ENCODE measurements at places on chromosomes 5 and 9.

- DNase-seq: no peak
Measured at GRCh38 chr5:152086668-152087067, 162.0 kb upstream of the GLRA1 start.

DNA sequence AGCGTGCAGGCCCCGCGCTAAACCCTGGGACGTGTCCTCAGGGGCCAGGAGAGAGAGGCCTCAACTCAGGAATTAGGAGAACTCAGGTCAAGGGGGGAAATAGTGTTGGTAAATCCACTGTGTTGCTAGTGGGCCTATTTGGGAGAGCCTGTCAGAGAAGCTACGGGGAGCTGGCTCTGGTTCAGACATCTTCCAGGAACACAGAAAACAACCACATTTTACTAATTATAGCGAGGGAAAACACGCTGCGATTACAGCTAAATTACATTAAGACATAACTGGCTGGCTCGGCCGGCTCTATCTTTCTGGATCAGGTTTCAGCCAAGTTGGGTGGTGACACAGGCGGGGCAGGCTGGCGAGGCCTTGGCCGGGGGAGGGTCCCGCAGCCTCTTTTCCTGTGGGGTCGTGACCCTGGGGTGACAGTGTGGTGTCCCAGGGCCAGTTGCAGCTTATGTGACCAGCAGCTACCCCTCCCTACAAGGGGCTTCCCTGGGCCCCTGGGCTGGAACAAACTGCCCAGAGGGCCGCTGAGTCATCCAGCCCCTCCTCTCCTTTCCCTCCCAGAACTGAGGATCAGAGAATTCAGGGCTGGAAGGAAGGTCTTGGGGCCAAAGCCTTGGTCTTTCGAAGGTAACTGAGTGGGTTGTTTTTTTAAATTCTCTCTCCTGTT lies 75.1 kb downstream of the FGF18 start:
- no peak for DNase-seq

DNA sequence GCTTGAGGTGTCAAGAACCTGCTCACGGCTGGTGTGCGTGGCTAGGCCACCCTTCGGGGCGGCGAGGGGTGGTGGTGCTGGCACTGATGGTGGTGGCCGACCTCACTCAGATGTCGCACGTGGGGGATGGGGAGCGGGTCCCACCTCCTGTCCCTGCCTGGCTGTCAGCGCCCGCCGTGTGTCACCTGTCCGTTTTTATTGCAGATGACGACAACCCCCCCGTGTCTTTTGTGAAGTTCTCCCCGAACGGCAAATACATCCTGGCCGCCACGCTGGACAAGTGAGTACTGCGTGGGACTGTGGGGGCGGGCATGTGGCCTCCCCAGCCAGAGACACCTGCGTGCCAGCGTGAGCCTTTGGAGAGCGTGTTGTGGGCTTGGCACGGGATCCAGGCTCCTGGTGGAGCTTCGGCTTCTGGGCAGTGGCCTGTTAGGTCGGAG lies 10.1 kb downstream of the RNU6ATAC start:
- DNase-seq: no peak

DNA sequence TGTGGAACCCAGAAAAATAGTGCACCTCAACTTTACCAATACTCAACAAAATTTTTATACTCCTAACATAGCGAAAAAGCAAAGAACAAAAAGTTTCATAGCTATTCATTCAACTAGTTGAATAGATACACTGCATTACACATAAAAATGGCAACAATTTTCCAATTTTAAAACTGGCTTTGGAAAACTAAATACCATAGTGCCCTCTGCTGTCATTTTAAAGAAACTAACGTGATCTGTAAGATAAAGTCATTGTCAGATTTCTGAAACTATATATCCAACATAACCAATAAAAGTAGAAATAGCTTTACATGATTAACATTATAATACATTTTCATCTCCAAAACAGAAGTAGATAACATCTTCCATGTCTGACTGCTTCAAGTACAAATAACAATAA lies 31.6 kb downstream of the DTWD2 start:
- no peak for DNase-seq

GRCh38 chr5:54457094-54457862 lies 1.8 kb downstream of the HSPB3 start:
- no peak for DNase-seq

- no peak for DNase-seq
Measured at GRCh38 chr5:171400169-171400568, 12.5 kb downstream of the NPM1 start.

DNA sequence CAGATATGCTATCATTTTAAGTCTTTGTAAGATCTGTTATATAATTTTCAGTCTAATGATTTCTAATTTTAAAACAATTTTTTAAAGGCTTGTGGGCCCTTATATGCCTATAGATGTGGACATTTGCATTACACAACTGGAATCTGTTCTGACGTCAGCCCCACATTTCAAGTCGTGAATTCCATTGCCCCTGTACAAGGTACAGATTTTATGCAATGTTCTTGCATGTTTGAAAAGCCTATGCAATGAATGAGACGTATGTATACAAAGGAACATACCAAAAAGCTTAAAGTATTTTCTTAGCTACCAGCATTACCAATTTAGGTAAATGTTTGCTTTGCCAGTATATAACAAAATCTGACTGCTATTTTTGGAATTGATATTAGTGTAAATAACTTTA lies 77.2 kb downstream of the ITGA1 start:
- no peak for DNase-seq

- DNase-seq: no peak
Measured at GRCh38 chr5:139664086-139664693, 16.0 kb downstream of the CXXC5 start.

GRCh38 chr5:100551183-100551582 lies 16.0 kb downstream of the FAM174A start:
- no peak for DNase-seq

DNA sequence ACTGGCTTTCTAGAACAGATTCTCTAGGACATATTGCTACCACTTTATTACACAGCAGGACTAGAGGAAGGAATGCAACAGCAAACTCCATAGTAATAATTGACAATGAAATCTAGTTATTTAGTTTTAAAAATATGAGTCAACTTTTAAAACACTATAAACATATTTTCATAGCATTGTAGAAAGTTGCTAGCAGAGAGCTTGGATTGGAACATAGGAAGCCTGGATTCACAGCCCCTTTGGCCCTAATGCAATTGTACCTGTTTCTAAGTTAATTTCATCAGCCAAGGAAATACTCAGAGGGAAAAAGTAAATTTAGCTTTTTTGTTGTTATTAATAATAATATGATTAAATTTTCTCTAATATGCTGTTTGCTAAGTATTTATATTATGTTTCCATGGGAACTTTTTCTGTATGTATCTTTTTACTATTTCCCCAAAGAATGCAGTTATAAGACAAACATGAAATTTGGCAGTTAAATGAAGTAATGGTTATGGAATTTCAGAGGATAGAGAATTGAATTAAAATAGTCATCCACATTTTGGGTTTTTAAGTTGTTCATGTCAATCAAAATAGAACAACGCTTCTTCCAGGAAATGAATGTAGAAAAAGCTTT lies 45.6 kb downstream of the VCAN start:
- no peak for DNase-seq

GRCh38 chr5:28328681-28329080 lies 1290.3 kb upstream of the CDH9 start:
- no peak for DNase-seq

GRCh38 chr5:17951392-17952169 lies 317.3 kb downstream of the TAF11L14 start:
- DNase-seq: no peak

- no peak for DNase-seq
Measured at GRCh38 chr9:125663127-125663526, 43.9 kb downstream of the MAPKAP1 start.

GRCh38 chr5:37086466-37087173 lies 162.6 kb downstream of the CPLANE1 start:
- no peak for DNase-seq

GRCh38 chr9:32957358-32957757 lies 44.1 kb downstream of the APTX start:
- DNase-seq: no peak

DNA sequence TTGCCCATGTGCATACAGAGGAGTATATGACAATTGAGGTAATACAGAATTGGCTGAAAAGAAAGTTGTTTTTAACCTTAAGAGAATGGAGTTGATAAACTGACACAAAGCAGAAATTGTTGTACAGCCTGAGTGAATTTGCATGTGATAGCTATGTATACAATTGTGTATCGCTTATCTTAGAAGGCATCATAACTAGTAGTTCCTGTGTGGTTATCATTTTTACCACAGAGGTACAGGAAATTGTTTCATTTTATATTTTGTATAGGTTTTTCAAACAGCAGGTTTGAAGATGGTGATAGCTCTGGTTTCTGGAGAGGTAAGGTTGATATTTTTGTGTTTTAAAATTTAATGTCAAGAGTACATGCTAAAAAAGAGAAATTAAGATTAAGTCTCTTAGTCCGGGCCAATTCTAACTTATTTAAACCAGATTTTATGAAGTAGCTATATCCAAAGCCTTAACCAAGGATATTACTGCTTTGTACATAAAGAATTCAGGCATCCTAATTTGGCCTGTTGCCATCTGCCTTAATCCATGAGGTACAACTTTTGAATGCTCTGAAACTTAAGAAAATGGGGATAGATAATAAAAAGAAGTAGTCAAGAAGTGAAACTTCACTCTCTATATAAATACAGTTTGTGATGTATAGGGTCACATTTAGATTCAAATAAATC lies 26.0 kb downstream of the DDX4 start:
- no peak for DNase-seq

GRCh38 chr5:173341961-173342430 lies 13.8 kb upstream of the STC2 start:
- no peak for DNase-seq

DNA sequence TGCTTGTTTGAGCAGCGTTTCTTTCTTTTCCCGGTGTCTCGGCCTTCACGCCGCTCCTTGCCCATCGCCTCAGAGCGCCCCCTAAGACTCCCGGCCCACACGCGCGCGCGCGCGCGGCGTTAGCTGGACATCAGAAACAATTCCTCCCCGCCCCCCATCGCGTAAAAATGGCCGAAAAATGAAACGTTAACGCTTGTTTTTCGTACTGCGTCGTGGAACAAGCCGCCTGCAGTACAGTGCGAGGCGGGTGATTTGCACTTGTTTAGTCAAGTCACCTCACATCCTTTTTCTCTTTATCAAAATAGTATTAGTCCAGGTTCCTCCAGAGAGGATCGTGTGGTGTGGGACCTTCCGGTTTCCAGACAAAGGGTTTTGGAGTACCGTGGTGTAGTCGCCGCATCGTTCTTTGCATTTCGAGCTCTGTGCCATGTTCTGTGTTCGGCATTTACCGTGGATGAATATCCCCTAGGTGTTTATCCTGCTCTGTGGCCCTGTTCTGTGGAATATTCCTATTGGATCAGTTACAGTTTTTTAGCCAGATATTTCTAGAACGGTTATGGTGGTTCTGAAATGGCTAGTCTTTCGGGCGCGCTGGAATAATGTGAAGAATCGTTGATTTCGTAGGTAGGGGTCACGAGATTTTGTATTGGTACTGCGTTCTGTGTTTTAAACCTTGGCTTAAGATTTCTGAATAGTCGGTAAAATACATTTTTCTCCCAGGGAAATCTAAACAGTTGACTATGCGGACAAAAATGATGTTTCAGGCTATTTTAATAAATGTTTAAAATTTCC lies 1.0 kb downstream of the MATR3 start:
- peak; percentile 43 for DNase-seq

GRCh38 chr9:33950371-33950770 lies 98.3 kb downstream of the UBAP2 start:
- no peak for DNase-seq

DNA sequence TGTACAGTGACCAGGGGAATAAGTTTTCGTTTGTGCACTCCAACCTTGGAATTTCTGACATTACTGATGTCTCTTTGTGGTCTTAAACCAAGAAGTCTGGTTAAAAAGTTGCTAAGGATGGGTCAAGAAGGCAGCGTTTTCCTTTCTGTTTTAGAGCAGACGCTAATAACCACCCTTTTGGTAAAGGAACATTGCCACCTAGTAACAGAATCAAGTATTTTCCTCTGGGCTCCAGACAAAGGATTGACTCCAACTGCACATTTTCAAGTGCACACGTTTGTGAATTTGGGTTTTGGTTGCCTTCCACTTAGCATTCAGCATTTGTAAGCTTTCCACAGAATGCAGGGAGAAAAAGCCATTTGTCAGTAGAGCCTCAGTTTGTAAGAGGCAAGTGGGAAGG lies 22.2 kb upstream of the CEP78 start:
- no peak for DNase-seq

- no peak for DNase-seq
Measured at GRCh38 chr9:16184964-16185646, 632.3 kb downstream of the CCDC171 start.

DNA sequence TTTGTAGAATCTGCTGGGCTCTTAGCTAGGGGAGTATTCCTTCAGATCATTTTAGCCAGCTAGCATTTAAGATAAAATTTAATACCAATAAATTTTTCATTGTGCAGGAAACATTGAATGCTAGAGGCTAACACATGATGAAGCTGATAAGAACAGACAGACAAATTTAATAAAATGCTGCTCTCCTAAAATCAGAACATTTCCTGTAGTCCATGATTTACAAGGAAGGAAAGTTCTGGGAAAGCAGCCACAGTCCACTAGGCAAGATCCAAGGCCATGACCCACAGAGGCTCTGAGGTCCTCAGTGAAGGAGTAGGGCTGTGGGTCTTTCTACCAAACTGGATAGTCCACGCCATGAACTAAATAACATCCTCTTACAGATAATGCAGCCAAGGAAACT lies 253.0 kb downstream of the ICE1 start:
- no peak for DNase-seq

- DNase-seq: no peak
Measured at GRCh38 chr5:179805529-179806249, 977 bp downstream of the MGAT4B start.

DNA sequence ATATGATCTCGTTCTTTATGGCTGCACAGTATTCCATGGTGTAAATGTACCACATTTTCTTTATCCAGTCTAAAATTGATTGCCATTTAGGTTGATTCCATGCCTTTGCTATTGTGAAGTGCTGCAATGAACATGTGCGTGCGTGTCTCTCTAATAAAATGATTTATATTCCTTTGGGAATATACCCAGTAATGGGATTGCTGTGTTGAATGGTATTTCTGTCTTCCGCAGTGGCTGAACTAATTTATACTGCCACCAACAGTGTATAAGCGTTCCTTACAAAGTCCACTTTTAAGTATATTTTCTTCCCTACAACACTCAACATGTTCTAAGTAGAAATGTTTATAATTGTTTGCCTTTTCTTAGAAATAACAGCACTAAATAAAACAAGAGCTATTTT lies 521.9 kb downstream of the DTWD2 start:
- DNase-seq: no peak

- no peak for DNase-seq
Measured at GRCh38 chr5:90690307-90690706, 131.7 kb downstream of the ADGRV1 start.

DNA sequence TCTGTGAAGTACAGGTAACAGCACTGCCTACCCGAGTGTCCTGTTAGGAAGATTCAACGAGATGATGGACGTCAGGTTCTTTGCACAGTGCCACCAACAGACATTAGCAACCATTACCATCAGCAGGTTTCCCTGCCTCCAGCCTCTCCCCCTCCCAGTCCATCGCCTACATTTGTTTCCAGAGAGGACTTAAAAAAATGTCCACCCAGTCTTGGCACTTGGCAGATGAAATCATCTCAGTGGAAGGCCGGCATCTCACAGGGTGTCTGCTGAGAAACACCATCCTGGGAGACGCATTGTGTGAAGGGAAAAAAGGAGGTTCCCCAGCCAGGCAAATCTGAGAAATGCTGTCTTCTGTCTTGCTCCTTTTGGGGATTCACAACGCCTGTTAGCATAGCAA lies 58.2 kb downstream of the CRB2 start:
- DNase-seq: no peak

GRCh38 chr5:177094224-177095087 lies 7.7 kb downstream of the FGFR4 start:
- no peak for DNase-seq

GRCh38 chr5:73008831-73009230 lies 53.0 kb downstream of the FCHO2 start:
- no peak for DNase-seq
